ENCODE measurements at places on chromosomes 6 and 20. TPM values are rescaled to one million over a fixed set of nuclear protein-coding genes. Genes with fewer than 3 reads are reported as not detected.
A peak's percentile ranks its signal among the peaks of the same experiment; 100 is the strongest.

The SYCP2 gene
- 6.5 TPM for total RNA-seq

The KLHDC3 gene
- 76.0 TPM for total RNA-seq

The PKIB gene
- total RNA-seq = 0.44 TPM

The NKX2-2 gene
- total RNA-seq = not detected

The RNF182 gene
- total RNA-seq = not detected

The JPH2 gene
- not detected for total RNA-seq

The C20orf202 gene
- not detected for total RNA-seq

The ANGPT4 gene
- total RNA-seq = not detected

The EXOC2 gene
- total RNA-seq = 34.5 TPM

The PCMTD2 gene
- 32.0 TPM for total RNA-seq

The PPP1R3G gene
- 0.05 TPM for total RNA-seq

GRCh38 chr6:119220452-119220851 lies 129.1 kb downstream of the MAN1A1 start:
- no peak for DNase-seq

- peak; percentile 83 for DNase-seq
Observed at GRCh38 chr6:155171109-155171746, 92.6 kb upstream of the CLDN20 start.

- DNase-seq = no peak
Observed at GRCh38 chr20:5821627-5822215, 71.5 kb downstream of the SHLD1 start.

DNA sequence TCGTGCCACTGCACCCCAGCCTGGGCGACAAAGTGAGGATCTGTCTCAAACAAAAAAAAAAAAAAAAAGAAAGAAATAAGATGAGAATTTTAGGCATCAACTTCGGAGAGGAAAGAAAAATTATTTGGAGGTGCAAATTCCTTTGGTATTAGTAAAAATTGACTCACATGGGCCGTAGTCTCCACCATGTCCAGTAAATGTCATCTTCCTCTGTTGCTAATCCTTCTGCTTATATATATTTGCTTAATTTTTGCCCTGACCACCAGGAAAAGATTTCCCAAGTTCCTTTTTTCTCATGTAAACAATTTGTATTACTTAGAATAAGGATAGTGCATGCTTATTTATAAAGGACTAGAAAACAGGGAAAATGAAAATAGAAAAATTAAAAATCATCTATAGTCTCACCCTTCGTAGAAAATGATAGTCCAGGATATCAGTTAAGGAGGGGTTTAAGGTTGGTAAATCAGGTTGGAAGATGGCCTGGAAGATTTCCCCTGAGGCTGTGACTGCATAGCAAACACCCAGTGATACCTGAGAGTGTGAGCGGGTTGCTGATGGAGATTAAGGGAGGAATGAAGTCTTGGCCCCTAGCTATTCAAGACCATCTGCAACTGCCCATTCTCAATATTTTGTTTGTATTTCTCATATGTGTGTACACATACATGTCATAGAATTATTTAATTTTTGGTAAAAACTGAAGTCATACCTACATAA lies 240.8 kb downstream of the ZNF217 start:
- DNase-seq = no peak

DNA sequence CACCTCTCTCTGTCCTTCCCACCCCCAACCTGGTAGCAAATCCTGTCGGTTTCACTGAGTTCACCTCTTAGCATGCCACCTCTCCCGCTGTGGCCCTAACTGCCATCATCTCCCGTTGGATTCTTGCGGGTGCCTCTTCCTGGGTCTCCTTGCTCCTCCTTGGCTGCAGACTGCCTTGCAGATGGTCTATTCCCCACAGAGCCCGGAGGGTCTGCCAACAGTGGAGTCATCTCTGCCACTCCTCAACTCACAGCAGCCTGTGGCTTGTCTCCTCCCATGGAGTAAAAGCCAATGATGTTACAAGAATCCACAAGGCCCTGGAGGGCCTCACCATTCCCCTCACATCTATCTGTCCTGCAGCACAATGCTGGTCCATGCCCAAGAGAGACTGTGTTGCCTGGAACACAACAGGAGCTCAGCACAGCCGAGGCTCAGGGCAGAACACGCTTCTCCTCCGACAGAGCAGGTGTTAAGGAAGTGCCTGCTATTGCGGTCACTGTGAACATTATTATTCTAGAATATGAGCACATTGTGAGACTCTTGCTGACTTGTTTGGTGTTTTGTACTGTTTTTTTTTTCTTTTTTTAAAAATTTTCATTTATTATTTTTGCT lies 241.8 kb upstream of the SULF2 start:
- no peak for DNase-seq

- no peak for DNase-seq
Observed at GRCh38 chr6:15411766-15412165, 165.9 kb downstream of the JARID2 start.

DNA sequence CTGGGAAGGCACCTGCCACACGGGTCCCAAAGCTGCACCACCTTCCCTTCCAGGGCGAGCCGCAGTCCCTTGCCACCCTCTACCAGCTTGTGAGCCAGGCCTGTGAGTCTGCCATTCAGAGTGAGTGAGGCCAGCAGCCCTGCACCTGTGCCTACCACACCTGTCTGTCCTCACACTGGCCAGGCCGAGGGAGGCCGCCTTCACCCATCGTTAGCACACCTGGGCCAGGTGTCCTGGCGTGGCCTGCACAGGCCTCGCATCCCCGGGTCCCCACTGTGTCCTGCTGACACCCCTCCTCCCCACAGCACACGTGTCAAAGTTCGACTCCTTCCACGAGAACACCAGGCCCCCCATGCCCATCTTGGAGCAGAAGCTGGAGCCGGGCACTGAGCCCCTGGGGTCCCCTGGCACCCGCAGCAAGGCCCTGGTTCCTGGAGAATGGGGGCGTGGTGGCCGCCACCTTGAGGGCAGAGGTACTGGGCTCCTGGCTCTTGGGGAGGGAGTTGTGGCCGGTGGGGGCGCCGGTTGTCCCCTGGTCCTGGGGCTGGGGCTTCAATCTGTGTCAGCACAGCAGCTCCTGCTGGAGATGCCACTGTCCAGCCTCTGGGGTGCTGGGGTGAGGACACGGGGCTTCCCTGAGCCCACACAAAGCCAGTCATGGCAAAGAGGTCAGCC lies 33.0 kb downstream of the CHRNA4 start:
- DNase-seq = no peak

DNA sequence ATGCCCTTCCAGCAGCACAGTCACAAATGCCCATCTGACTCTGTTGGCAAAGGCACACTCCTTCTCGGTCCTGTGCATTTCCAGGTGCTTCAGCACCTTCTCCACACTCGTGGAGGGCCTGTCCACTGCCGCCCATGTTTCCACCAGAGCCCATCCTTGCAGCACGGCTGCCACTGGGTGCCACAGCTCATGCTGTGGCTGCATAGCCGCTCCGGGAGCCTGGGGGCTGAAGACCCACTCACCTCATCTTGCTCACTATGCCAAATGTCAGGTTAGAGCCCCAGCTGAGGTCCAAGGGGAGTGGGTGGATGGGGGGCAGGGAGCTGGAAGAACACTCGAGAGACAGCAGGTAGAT lies 6.9 kb downstream of the ZKSCAN3 start:
- DNase-seq = no peak

- DNase-seq = no peak
Observed at GRCh38 chr6:11404081-11404480, 133.5 kb upstream of the TMEM170B start.

GRCh38 chr20:22582386-22582963 lies 1.9 kb downstream of the FOXA2 start:
- no peak for DNase-seq

DNA sequence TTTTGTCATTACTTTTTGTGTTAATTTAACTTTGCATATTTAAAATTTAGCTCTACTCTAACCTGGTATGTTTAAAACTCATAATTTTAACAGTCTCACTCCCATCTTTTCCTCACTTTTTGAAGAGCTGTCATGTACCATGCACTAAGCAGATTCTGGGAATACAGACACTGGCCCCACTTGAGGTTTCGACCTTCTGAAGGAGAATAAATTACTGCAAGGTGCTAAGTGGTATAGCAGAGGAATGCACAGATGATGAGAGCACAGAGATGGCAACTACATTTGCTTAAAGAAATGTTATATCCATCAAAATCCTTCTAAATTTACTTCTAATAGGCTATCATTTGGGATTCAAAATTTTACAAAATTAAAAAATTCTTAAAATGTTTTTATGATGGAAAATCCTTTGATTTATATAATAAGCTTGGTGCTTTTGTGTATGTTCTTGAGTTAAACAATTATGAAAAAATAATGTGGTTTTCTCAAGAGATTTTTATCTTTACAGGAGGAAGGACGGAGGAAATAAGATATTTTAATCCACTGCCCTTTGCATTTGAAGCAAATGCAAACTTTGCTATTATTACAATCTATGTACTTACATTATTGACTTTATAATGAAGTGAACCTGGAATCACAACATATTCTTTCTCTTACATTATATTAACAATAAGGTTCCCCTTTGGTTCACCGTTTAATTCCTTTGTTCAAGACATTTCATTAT lies 79.3 kb downstream of the AHI1 start:
- no peak for DNase-seq

DNA sequence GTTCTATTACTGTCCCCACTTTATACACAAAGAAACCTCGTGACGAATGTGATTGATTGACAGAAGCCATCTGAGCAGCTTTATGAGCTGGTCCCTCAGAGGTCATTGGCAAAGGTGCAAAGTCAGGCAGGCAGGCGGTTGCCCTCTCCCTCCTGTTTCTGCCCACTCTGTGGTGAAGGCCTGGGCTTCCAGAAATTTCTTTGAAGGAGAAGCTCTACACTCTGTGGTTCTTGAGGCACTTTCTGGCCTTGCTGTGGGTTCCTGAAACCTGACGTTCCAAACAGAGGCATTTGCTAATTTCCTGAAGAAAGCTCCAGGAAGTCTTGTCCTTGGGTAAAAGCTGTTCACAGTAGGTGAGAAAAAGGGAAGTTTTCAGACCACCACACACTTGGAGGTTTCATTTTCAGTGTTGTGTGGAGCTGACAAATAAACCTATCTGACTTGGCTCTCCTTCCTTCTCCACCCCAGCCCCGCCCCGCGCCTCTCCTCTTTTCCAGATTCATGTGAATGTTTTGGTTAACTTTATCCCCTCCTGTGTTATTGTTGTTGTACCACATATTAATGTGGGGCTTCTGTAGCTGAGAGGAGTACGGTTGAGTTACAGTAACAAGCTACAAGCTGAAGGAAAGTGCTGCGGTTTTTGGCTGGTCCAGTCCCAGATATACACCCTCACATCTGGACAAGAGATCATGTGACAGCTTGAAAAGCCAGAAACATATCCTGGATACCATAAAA lies 274.1 kb downstream of the CLIC5 start:
- peak; percentile 31 for DNase-seq

DNA sequence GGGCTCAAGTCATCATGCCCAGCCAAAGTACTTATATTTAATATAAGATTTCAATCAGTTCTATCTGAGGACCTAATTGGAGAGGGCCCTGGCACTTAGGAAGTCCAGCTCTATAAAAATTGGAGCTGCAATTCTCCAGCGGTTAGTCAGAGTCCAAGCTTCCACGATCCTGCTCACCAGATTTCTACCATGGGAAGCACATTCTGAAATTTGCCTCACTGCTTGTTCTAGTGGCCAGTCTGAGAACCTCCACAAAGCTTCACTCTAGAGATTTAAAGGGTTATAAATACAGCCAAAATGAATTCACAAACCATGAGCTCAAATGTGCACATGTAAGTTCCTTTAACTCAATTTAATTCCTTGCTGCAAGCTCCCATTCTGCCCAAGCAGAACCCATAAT lies 33.5 kb downstream of the PNLDC1 start:
- DNase-seq = no peak

DNA sequence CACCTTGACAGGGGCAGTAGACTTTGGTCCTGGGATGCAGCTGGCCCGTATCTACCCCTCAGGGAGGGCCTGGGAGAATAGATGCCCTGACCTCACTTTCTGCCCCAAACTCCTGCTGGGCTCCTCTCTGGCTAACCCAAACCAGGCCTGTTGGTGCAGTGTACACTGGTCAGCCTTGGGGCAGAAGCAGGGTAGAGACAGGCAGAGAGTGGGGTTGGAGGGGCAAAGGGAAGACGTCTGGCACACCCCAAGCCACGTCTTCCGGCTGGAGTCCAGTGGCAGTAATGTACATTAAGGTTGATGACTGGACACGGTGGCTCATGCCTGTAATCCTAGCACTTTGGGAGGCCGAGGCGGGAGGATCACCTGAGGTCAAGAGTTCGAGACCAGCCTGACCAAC lies 9.3 kb downstream of the DDR1 start:
- no peak for DNase-seq

DNA sequence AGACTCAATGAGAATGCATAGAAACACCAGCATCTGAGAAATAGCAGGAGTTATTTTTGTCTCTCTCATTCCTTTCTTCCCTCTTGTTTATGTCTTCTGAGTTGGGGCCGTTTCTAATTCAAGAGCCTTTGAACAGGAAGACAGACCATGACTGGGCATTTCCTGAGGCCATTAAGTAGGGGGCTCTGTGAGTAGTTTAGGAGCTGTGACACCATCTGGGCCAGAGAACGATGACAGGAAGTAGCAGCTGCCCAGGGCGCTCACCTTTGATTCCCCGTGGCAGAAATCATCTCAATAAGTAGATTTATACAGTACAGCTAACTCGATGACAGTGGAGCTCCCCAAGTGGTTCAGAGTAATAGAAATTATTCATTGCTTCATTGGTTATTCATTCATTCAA lies 298.4 kb upstream of the PLN start:
- no peak for DNase-seq

DNA sequence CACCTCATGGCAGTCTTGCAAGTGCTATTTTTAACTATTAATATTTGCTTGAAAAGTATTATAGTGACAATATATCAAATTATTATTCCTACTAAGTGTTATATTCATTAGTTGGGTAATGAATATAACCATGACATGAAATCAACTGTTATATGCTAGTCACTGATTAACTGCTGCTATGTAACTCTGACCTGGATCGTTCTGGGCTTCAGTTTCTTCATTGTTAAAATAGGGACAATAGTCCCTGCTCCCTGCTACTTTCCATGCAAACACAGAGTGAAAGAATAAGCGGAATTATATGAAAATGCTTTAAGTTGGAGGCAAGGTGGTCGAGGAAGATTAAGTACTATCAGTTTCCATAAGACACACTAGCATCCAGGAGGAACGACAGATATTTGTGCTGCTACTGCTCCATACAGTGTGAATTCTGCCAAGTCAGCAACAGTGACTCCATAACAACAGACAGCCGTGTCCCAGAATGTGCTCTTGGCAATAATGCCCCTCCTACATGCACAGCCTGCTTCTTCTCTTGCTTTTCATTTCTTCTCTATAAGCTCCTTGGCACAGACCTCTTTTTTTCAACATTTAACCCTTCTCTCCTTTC lies 107.2 kb downstream of the CHD6 start:
- no peak for DNase-seq
